ENCODE measurements at places on chromosomes 6 and 20. TPM values are rescaled to one million over a fixed set of nuclear protein-coding genes. Genes with fewer than 3 reads are reported as not detected.

GRCh38 chr6:143264986-143265764 is 185.3 kb downstream of the ADAT2 start:
- DNase-seq, result no peak

- DNase-seq, result no peak
These were observed 170.7 kb downstream of the ERMARD start for GRCh38 chr6:169921853-169922824.

DNA sequence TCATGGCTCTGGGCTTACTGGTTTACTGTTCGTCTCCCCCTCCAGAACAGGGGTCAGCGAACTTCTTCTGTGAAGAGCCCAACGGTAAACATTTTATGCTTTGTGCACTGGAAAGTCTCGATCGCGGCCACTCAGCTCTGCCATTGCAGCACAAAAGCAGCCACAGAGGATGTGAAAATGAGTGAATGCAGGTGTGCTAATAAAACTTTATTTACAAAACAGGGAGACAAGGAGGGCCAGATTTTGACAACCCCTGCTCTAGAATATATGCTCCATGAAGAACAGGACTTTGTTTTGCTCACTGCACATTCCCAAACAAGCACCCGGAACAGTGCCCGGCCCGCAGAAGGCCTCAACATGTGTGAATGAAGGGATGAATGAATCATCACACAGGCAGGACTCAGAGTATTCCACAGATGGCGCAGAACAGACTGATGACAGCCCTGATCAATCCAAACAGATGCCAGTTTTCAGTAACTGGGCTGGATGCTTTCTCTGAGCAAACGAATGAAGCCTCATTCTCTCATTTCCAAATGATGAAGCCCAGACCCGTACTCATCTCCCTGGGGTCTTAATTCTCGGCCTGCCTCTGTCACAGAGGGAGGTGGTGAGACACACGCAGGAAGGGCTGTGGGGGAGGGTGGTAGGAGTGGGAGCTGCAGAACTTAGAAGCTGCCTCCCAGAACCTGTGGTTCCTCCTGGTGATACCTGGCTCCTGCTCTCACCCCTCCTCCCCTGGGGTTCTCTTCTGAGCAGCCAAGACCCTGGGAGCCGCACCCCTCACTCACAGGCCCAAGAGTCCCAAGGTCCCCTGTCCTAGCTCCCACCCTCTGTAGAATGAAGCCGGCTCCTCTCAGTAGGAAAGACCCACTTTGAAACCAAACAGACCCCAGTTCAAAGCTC is 196.4 kb downstream of the PREX1 start:
- DNase-seq, result no peak

Gene PDYN
- not detected for total RNA-seq

GRCh38 chr6:142933701-142934100 is 11.3 kb downstream of the HIVEP2 start:
- DNase-seq, result no peak

Measured in suprapubic skin (tissue), 4 donors.